ENCODE measurements at places on chromosomes 2 and 18.

- no peak for DNase-seq
Measured at GRCh38 chr2:102453501-102453900, 19.5 kb upstream of the SLC9A4 start.

DNA sequence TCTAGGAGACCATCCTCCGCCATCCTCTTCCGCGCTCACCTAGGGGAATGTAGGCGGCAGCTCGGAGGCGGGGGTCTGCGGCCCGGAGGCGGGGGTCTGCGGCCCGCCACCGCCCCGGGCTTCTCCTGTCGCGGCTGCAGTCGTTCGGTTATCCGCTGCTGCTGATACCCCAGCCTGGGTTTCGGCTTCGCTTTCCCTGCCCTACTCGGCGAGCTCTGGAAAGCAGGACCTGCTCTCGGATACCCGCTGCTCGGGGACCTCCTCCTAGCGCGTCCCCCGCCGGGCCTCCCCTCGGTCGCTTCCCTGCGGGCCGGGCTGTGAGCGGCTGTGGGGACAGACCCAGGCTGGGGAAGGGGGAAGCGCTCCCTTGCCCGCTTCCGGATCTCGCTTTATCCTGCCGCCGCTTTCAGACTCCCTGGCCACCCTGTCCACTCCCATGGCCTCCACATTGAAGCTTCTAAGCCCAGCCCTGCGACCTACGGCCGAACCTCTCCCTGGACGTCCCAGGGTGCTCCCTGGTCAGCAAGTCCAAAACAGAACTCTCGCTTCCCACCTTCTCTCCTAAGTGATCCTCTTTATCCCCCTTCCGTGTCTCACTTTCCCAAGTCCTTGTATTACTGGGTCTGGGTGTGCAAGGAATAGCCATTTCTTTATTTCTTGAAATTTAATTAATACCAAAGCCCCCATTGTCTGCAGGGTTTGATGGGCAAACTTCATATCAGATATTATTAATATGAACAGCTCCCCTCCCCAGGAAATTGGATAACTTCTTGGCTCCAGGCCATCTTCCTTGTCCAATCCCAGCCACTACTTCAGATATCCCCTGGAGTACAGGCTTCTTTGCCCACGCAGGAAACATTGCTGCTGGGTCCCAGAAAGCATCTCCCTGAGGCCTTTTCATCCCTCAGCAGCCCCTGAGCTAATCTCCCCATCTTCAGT, 769 bp downstream of the FKBP1B start:
- no peak for DNase-seq

GRCh38 chr2:48450936-48451602, 78.9 kb upstream of the STON1 start:
- no peak for DNase-seq

- DNase-seq = no peak
Measured at GRCh38 chr2:88091943-88092342, 24.3 kb downstream of the SMYD1 start.

GRCh38 chr18:59383851-59384250, 24.8 kb upstream of the LMAN1 start:
- DNase-seq = no peak

- DNase-seq = no peak
Measured at GRCh38 chr2:68970566-68971265, 3.7 kb upstream of the GKN1 start.

GRCh38 chr2:8628179-8628865, 53.5 kb upstream of the ID2 start:
- no peak for DNase-seq

- DNase-seq = no peak
Measured at GRCh38 chr2:3738454-3738853, 35.1 kb downstream of the DCDC2C start.

GRCh38 chr18:49360582-49360981, 99.9 kb downstream of the DYM start:
- no peak for DNase-seq

DNA sequence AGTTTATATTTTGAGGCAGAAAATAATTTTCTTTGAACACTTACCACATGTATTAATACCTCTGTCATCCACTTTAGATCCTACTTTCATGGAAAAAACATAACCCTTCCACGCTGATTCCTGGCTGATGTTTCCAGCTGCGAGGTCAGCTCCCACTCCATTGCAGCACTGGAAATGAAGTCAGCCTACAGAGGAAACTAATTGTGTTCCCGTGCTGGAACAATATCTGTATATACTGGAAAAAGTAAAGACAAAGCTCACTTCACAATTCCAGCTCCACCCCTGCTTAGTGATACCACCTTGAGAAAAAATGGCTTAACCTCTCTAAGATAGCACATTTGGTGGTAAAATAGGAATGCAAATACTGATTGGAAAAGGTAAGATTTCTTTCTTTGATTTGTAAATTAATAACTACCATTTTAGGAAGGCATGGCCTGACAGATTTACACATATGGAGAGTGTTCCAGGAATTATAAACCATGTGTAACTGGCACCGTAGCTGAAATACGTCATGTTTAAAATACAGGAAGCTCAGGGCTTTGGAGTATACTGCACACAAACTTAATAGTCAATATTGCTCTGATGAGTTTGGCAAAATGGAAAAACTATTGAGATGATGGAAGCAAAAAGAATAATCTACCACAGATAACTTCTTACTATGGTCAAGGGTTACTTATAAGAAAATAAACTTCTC, 90.0 kb downstream of the TRIB2 start:
- no peak for DNase-seq

GRCh38 chr18:76453932-76454331, 41.1 kb downstream of the ZNF516 start:
- DNase-seq = no peak

DNA sequence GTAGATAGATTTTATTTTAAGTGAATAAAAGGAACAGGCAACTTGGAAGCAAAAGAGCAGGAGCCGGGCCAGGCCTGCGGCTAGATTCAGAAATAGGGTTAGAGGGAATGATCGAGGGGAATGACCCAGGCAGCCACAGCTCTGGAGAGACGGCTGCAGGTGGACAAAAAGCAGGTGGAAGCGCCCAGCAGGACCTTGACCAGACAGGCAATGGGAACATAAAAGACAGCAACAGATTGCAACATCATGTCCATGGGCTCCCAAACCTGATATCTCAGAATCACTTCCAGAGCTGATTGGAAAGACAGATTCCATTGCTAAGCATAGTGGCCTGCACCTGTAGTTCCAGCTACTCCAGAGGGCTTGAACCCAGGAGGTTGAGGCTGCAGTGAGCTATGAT, 28.6 kb upstream of the STEAP3 start:
- DNase-seq = no peak

GRCh38 chr2:6164986-6165747, 473.0 kb downstream of the SOX11 start:
- no peak for DNase-seq

DNA sequence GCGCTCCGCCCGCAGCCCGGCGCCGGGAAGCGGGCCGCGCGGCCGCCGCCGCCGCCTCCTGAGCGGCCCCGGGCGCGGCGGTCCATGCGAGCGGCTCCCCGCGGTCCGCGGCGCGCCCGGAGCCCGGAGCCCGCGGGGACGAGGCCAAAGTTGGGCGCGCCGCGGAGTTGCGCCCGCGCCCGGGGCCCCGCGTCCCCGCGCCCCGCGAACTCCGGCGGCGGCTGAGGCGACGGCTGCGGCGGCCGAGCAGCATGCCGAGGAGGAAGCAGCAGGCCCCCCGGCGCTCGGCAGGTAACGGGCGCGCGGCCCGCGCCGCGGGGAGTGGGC, 992 bp downstream of the TSHZ1 start:
- DNase-seq = no peak
